ENCODE measurements at places on chromosomes 3 and 15.

- DNase-seq = no peak
Observed at GRCh38 chr3:151584566-151584965, 123.7 kb upstream of the IGSF10 start.

DNA sequence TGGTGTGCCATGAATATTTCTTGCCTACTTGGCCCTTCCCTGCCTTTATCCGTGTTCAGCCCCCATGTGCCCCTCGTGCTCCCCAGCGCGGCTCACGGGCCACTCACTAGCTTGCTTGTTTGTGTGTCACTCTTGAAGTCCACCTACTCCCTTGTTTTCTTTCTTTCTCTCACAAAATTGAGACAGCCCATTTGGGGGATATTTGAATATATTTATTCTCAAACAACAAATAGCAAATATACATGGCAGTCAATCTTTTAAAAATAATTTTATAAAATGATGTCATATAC, 82.2 kb downstream of the PLXNA1 start:
- no peak for DNase-seq

GRCh38 chr15:29139540-29140459, 129.8 kb downstream of the NSMCE3 start:
- DNase-seq = peak; percentile 61

DNA sequence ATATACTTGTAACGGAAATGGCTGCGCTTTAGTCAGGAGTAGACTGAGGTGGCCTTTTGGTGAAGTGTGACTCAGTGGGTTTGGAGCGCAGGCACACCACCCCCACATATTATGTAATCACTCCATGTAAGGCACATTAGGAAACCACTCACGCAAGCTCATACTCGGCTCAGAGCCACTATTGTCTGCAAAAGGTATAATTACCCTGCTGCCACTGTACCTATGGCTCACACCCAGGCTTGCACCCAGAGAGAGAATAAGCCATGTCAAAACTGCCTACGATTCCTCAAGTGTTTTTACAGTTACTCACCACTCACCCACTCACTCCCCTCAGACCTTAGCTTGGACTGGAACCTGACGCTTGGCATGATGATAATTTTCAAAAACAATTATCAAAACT, 611.9 kb upstream of the CCDC54 start:
- no peak for DNase-seq

- no peak for DNase-seq
Observed at GRCh38 chr3:170997961-170998913, 28.3 kb downstream of the SLC2A2 start.

- DNase-seq = no peak
Observed at GRCh38 chr3:15796771-15797641, 773 bp downstream of the ANKRD28 start.

DNA sequence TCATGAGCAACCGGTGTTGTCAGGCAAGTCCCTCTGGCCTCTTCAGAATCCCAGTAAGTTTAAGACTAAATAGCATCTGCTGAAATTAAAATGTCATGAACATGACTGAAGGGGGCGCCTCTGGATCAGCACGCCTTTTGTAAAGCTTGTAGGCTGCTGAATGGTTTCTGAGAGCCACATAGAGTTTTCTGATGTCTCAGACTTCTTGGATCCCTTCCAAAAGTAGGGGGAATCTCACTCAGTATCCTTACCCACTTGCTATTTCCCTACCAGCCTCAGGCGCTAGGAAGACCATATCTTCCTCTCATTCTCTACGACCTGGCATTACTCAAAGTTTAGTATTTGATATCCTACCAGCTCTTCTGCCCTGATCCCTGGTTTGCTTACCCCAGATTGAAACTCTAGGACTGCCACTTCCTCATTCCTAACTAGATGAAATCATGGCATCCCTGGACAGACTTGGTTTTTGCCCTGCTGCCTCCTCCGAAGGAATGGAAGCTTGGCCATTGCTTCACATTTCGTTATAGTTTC, 62.7 kb upstream of the CD47 start:
- peak; percentile 59 for DNase-seq

- DNase-seq = no peak
Observed at GRCh38 chr15:91678003-91678402, 175.5 kb upstream of the SLCO3A1 start.

DNA sequence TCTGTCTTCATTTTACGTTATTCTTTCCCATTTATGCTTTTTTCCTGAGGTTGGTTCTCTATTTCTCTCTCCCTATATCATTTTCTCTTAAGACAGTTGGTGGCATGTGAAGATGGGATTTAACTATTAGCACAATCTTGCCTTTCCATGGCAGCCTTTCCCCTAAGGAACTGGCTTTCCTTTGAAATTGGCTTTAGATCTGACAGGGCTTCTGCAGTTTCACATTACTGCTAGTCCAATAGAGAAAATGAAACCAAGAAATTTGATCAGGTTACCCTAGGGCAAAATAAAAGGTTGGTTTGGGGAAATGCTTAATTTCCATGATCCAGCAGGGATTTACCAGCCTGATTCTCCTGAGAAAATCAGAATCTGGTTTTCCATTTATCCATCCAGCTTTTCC, 22.7 kb upstream of the CHL1 start:
- DNase-seq = no peak

DNA sequence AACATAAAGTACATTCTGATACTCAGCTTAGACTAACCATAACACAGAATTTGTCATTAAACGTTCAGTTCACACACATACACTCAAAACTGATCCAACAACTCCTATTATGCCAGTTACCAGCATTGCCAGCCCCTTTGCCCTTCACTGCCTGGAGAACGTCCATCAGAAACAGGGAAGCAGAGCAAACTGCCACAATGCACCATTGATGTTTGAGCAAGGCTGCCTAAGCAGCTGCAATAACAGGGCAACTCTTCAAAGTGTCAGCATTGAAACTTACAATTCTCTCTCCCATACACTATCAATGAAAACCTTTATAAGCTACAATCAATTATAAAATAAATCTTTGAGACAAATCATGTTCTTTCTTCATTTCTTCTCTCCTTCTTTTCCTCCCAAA, 85.1 kb downstream of the ZBTB20 start:
- no peak for DNase-seq

GRCh38 chr15:91140601-91141000, 40.5 kb downstream of the SV2B start:
- no peak for DNase-seq

GRCh38 chr3:3443482-3443881, 264.0 kb upstream of the CRBN start:
- no peak for DNase-seq

GRCh38 chr3:141656771-141657170, 81.3 kb upstream of the RNF7 start:
- no peak for DNase-seq

DNA sequence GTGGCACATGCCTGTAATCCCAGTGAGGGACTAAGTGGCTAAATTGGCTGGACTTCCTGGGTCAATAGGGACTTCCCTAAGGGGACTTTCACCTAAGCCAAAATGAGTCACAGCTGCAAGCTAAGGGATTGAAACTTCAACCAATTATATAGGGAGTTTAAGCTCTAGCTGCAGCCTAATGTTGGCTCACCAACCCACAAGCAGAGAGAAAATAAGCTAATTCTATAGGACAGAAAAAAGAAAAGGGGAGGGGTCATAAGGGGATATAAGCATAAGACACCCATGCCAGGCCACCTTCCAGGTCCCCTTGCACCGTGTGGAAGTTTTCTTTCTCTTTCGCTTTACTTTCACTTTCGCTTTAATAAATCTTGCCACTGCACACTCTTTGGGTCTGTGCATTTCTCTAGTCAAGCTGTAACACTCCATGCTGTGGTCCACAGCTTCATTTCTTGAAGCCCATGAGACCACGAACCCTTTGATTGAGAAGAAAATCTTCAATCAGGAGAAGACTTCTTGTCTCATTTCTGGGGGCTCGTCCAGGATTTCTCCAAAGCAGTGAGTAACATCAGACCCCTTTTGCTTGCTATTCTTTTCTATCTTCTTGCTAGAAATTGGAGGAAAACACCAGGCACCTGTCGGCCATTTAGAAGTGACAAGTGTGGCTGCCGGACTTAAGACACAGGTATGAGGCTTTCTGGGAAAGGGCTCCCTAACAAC, 192.3 kb downstream of the IGSF11 start:
- DNase-seq = no peak

DNA sequence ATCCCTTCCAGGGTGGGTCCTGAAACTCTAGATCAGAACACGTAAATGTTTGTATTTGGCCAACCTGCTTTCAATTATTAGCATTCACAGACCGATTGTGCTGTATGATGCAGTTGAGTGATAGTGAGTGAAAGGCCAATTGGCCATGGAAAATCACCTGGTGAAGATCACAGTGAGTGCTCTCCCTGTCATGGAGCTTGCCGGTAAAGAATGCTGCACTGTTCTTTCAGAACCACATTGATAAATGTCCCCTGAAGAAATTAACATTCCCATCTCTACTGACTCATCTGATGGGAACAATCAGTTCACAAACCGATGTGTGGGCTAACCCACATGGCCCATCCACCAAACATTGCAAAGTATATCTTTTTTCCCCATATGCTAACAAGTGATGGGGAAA, 324.8 kb upstream of the TBL1XR1 start:
- no peak for DNase-seq

DNA sequence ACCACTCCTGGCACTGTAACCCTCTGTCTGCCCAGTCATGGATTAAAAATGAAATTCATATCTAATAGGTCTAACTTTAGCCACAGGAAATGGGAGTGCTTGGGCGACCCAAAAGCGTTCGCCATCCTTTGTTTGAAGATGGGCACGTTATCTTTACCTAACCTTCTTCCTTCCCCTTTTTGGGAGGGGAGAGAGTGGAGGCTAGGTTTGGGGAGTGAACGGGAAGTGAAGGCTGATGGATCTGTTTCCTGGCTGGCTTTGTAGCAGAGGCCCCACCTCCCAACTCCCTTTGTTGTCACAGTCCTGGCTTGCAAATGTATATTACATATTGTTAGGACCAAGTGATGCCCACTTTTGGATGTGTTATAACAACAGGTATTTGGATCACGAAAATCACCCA, 98.1 kb upstream of the ARHGEF3 start:
- DNase-seq = no peak

DNA sequence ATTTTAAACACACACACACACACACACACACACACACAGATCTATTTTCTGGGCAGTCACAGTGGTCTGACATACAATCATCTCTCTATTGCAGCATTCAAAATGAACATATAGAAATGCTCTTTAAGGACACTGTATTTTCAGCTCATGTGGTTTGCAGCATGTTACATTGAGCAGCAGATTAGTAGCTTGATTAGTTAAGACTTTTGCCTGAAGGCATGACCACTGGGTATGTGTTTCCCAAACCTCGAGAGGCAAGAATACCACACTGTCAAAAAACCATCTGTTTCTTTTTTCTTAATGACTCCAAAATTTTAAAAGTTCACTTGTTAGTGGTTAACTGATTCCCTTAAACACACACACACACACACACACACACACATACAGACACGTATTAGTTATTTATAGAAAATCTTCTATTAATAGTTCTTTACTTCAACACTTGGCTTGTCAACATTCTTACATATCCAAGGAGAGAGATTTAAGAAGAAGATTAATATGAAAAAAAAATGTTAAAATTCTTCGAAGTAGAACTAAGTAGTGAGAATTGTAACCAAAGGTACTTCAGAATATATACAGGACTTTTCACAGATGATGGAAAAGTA, 518.2 kb downstream of the CADM2 start:
- no peak for DNase-seq

DNA sequence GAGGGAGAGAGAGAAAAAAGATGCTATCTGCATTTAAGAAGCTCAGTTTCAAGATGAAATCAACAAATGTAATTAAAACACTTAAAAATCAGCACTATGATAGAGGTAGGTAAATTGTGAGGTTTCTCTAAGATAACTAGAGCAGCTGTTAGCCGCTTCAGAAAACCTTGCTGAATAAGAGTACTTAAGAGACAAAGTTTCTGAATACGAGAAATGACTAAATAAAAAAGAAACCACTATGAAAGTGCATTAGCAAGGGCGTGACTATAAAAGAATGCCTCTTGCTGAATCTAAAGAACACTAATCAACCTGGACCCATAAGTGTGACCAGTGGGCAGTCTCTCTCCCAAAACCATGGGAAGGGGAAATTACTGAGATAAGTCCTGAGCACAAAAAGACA, 41.8 kb downstream of the IQCB1 start:
- no peak for DNase-seq

- no peak for DNase-seq
Observed at GRCh38 chr15:31336593-31337295, 10.1 kb downstream of the KLF13 start.

DNA sequence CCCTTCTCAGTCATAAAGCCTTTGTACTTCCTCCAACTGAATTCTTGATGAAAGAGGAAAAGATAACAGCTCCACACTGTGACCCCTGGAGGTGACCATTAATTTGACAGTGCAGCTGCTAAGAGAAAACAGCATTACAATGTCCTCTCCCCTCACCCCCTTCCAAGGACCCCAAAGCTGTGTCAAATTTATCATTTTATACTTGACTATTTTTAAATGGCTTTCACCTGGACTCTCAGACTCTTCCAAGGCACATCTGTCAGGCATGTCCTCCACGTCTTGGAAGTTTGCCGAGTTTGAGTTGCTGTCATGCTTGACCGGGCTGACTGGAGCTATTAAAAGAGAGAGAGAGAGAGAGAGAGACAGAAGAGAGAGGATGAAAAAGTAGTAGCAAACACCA, 236.5 kb downstream of the WDR72 start:
- DNase-seq = no peak

DNA sequence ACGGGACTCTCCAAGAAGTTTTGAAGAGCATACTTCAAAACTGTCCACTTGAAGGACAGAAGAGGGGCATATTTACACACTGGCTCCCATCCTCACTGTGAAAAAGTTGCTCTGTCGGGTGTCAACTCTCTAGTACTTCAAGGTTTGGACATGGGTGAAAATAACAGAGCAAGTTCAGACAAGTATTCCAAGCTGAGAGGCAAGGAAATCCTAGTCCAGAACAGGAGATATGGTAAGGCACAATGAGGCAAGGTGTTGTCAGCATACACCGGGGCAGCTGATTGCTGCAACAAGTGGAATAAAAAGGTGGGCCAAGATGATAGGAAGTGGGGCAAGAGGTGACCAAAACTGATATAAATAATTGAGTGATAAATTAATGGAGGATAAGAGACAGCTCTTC, 4.8 kb upstream of the TFDP2 start:
- DNase-seq = no peak

- DNase-seq = no peak
Observed at GRCh38 chr3:10495003-10495402, 10.4 kb downstream of the ATP2B2 start.

DNA sequence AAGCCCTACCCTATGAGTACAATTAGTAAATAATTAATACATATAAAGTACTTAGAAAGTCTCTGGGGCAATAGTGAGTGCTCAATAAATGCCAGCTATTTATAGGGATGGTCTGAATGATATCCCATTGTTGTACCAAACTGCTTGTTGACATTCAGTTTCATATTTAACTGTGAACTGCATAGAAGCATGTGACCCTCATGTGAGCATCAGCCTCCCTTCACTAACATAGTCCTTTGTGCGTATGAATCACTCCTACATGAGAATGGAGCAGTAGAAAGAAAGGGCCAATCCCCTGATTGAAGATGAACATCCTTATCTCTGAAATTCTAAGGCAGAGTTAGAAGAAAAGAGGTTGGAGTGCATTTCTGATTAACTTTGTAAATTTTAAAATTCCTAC, 68.7 kb upstream of the ATP10A start:
- no peak for DNase-seq
